ENCODE measurements at places on chromosomes 1 and 21. TPM values are rescaled to one million over a fixed set of nuclear protein-coding genes. Genes with fewer than 3 reads are reported as not detected.

NUP210L gene
- total RNA-seq: not detected

CNR2 gene
- not detected for total RNA-seq

BMP8B gene
- 0.51 TPM for total RNA-seq

DNA sequence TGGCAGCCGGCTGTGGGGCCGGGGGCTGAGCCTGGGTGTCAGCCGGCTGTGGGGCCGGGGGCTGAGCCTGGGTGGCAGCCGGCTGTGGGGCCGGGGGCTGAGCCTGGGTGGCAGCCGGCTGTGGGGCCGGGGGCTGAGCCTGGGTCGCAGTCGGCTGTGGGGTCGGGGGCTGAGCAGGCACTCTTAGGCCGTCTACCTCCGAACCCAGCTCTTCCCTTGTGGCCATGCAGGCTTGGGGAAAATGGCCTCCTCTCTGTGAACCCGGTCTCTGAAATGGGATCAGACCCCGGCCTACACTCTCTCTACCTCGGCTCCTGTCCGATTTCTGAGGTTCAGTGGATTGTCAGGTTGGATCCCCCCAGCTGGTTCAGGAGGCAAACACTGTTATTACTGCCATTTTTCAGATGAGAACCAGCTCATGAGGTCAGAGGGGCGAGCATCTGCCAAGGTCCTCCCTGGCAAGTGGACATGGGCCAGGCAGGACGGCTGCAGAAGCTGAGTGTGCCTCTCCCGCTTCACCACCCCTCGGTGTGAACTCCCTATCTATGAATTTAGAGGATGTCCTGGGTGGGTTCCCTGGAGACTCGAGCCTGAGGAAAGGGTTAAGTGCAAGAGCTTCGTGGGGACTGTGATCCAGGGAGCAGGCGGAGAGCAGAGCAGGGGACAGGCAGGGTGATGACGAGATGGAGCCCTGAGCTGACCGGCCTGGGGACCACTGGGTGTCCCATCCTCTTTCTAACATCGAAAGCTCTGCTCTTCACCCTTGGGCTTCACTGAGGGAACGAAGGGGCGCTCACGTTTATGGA is 10.9 kb upstream of the COL18A1 start:
- no peak for DNase-seq

- peak; percentile 24 for DNase-seq
Observed at GRCh38 chr1:171913385-171913784, 72.1 kb downstream of the DNM3 start.

GRCh38 chr1:11414926-11415538 is 63.9 kb upstream of the DISP3 start:
- DNase-seq: peak; percentile 31

- DNase-seq: peak; percentile 37
Observed at GRCh38 chr1:206797534-206798383, 25.5 kb upstream of the IL10 start.

GRCh38 chr1:1407636-1408318 is 684 bp upstream of the MRPL20 start:
- no peak for DNase-seq

DNA sequence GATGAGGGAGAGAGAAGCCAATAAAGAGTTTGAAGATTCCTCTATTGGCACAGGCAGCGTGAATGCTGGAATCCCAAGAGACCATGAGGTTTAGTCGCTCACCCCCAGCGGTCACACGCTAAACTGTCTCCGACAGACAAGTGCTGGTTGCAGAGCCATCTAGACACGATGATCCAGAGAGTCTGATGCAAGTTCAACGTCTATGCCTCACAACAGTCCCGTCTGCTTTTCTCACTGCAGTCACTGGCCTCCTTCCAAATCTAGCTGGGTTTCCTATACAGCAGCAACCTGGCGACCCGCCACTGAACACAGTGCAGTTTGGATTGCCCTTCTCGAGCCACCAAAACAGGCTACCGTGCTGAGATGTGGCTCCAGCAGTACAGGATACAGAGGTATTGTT is 98.6 kb upstream of the KRTAP19-8 start:
- DNase-seq: peak; percentile 60

DNA sequence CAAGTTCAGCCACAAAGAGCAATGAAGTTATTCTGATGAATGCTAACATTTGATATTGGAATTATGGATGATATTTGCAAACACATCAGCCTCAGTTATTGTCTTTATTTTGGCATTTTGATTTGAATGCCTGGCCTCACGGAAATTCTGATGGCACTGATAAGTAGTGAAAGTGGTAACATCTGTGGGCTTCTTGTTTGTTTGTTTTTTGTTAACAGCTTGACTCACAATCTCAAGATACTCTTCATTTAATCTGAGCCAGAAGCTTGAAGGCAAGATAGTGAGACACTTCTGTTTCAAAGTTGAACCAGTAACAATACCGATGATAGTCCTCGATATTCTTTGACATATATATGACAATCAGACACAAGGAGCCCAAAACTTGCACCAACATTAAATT is 182.9 kb upstream of the NFIA start:
- no peak for DNase-seq

DNA sequence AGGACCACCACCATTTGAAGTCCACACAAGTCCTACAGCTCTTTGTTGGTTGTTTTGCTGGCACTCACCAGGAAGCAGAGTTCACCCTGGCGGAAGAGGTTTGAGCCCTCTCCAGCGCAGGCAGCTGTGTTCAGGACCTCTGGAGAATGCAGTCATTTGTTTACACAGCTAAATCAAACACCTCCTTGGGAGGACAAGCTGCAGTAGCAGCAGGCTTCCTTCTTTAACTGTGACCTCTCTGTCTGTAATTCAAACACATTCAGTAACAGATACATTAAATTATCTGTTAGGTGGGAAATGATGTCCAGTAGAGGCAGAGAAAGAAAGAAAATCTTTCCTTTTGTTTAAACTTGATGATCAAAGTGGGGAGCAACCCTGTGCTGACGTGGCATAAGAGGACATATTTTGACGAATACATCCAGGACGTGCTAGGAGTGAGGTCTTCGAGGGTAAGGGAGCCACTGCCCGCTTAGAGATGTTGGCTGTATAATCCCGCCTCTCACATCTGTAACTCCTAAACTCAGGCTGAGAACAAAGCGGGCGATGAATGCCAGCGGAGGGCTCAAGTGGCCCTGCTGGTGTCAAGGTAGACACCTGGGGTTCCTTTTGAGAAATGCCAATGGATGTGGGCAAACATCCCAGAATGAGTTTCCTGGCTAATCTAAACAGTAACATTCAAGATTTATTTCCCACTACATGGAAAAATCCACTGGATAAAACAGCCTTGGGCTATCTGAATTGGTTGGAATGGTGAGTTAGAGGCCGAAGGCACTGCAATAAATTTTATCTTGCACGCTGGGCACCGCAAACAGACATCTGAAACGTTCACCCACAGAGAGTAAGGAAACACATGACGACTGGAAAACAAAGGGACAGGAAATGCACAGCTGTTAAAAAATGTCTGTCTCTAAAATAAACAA is 51.7 kb downstream of the ABCA4 start:
- DNase-seq: peak; percentile 85

GRCh38 chr1:54814571-54814970 is 13.4 kb upstream of the TTC22 start:
- no peak for DNase-seq
